ENCODE measurements at places on chromosomes 2 and 18. TPM values are rescaled to one million over a fixed set of nuclear protein-coding genes. Genes with fewer than 3 reads are reported as not detected.

The ICA1L gene
- total RNA-seq: 2.0 TPM

The TPO gene
- not detected for total RNA-seq

The ALPG gene
- total RNA-seq: not detected

The NGEF gene
- total RNA-seq: 0.10 TPM

The DLX1 gene
- 0.29 TPM for total RNA-seq

The CDH2 gene
- 5.8 TPM for total RNA-seq

The TNP1 gene
- total RNA-seq: not detected

The C2orf80 gene
- total RNA-seq: not detected

The PDE1A gene
- 1.7 TPM for total RNA-seq

The SPP2 gene
- not detected for total RNA-seq

The AFG3L2 gene
- total RNA-seq: 60.3 TPM

The CPO gene
- 0.19 TPM for total RNA-seq

The COLEC11 gene
- 0.65 TPM for total RNA-seq

The TMEM247 gene
- not detected for total RNA-seq

The WDPCP gene
- 5.4 TPM for total RNA-seq

The CHMP1B gene
- total RNA-seq: 48.3 TPM

The IL37 gene
- total RNA-seq: not detected

The CCDC150 gene
- total RNA-seq: 6.2 TPM

The DSEL gene
- total RNA-seq: 25.1 TPM

The SERPINB10 gene
- not detected for total RNA-seq

The FBXO41 gene
- total RNA-seq: 0.33 TPM

The OBSL1 gene
- 18.5 TPM for total RNA-seq

The TFPI gene
- 693 TPM for total RNA-seq

The REG3A gene
- not detected for total RNA-seq

The SERPINB3 gene
- not detected for total RNA-seq

The CACNB4 gene
- 0.19 TPM for total RNA-seq

The NDC80 gene
- total RNA-seq: 9.1 TPM

The ATP6V1B1 gene
- total RNA-seq: not detected

The IL36RN gene
- not detected for total RNA-seq

The YPEL5 gene
- 69.8 TPM for total RNA-seq

The C18orf54 gene
- 7.0 TPM for total RNA-seq
